ENCODE measurements at places on chromosomes 6 and 20. TPM values are rescaled to one million over a fixed set of nuclear protein-coding genes. Genes with fewer than 3 reads are reported as not detected.

Gene RIPOR3
- 8.1 TPM for total RNA-seq

Gene PSMB9
- 12.6 TPM for total RNA-seq

Gene TAGAP
- 1.1 TPM for total RNA-seq

Gene XKR7
- total RNA-seq, result not detected

Gene CDH26
- total RNA-seq, result 1.6 TPM

Gene SLPI
- 1.2 TPM for total RNA-seq

Gene MUC22
- total RNA-seq, result 0.19 TPM
